ENCODE measurements at places on chromosomes 2 and 18.
A peak's percentile ranks its signal among the peaks of the same experiment; 100 is the strongest.

DNA sequence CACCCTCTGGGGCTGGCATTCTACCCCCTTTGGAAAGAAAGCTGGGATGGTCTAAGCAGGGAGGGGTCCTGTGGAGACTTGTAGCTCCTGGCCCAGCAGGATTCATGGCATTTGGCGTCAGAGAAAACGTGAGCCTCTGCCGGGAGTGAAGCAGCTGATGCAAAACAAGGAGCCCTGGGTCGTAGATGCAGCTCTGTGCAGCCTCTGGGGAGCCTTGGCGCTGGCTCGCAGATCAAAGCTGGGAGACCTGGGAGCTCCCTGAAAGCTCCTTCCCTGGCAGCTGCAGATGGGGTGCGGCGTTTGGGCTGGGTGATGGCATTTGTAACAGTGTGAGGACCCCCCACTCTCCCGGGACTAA is 148.3 kb downstream of the KLHL29 start:
- DNase-seq: no peak

- DNase-seq: no peak
Measured at GRCh38 chr2:156077041-156077742, 255.3 kb downstream of the NR4A2 start.

GRCh38 chr2:155209696-155210450 is 511.4 kb downstream of the KCNJ3 start:
- DNase-seq: no peak

DNA sequence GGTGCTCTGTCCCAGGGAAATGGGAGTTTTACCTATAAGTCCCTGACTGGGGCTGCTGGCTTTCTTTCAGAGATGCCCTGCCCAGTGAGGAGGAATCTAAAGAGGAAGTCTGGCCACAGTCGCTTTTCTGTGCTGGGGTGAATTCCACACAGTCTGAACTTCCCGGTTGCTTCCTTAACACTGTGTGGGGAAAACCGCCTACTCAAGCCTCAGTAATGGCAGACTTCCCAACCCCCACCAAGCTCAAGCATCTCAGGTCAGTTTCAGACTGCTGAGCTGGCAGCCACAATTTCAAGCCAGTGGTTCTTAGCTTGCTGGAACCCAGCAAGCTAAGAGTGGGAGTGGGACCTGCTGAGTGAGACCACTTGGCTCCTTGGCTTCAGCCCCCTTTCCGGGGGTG is 54.9 kb downstream of the NUP35 start:
- DNase-seq: no peak

- peak; percentile 37 for DNase-seq
Measured at GRCh38 chr2:24054366-24055010, 4.9 kb downstream of the FKBP1B start.

DNA sequence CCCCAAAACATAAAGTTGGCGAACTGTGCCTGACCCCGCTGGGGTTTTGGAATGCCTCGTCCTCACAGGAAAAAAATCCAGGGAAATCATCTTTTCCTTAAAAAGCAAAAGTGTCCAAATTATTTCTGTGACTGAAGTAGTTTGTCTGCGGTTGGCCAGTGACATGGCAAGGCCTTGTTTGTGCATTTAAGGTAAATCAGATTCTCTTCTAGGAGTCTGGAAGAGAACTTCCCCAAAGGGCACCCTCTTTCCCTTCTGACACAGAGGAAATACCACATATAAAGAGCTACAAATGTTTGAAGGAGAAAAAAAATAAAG is 737 bp upstream of the CYB5A start:
- no peak for DNase-seq

- no peak for DNase-seq
Measured at GRCh38 chr2:211281430-211282073, 725.2 kb downstream of the CPS1 start.

GRCh38 chr2:239896075-239896474 is 129.1 kb downstream of the NDUFA10 start:
- no peak for DNase-seq

DNA sequence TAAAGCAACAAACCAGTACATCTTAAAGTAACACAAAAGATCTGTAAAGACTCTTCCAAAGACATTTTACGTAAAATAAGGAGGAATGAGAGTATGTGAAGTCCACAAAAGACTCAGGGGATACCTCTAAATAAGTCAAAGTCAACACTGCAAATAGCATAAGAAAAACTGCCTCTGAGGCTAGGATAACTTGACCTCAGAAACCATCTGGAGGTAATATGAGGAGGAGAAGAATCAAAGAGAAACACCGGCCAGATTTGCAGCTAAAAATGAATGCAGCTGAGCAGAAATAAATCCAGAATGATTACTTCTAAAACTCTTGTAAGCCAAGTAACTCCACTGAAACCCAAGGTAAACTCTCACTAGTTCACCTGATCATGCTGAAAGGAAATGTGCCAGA is 52.2 kb upstream of the ERMN start:
- DNase-seq: no peak

- DNase-seq: no peak
Measured at GRCh38 chr2:40403233-40403836, 48.6 kb downstream of the SLC8A1 start.

GRCh38 chr18:7541835-7542234 is 25.3 kb upstream of the PTPRM start:
- DNase-seq: no peak

- DNase-seq: no peak
Measured at GRCh38 chr18:46274266-46274665, 170.1 kb downstream of the HAUS1 start.

GRCh38 chr2:238513346-238513745 is 86.6 kb downstream of the ASB1 start:
- DNase-seq: peak; percentile 63

- DNase-seq: no peak
Measured at GRCh38 chr2:112144966-112145365, 6.8 kb downstream of the FBLN7 start.

DNA sequence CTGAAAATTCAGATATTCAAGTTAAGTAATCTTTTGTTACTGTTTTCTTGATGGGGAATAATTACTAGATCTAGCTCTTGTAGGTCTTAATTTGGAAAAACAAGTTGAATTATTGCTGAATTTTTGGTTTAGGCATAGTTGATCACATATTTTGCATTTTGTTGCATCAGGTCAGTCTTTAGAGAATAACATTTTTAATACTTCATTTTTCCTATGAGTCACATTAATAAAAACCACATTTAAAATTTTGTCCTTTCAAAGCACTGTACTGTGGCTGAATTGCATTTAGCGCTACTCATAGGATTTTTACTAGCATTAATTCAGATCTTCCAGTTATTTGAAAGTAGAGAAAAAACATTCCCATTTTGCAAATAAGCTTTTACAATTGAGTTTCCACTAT is 23.2 kb downstream of the MAP4K4 start:
- DNase-seq: no peak

- DNase-seq: no peak
Measured at GRCh38 chr2:38438133-38438882, 61.2 kb upstream of the ATL2 start.

- DNase-seq: no peak
Measured at GRCh38 chr2:10704034-10704594, 14.3 kb upstream of the NOL10 start.

- no peak for DNase-seq
Measured at GRCh38 chr18:24616653-24617052, 156.2 kb downstream of the HRH4 start.

DNA sequence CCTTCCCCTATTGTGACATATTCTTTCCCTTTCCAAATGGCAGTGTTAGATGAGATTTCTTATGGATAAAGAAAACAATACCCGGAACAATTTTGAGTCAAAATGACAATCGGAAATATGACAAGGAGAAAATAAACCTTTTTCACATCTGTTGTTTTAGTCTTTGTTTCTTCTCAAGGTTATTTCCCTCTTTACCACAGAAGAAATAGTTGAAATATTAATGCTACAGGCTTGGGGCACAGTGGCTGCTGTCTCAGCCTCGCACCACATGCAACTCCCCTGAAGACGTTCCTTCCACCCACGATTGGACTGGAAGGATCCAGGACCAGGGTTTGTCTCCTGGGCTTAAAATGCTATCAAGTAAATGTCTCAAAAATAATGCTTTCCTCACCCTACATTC is 77.6 kb downstream of the FHOD3 start:
- no peak for DNase-seq

DNA sequence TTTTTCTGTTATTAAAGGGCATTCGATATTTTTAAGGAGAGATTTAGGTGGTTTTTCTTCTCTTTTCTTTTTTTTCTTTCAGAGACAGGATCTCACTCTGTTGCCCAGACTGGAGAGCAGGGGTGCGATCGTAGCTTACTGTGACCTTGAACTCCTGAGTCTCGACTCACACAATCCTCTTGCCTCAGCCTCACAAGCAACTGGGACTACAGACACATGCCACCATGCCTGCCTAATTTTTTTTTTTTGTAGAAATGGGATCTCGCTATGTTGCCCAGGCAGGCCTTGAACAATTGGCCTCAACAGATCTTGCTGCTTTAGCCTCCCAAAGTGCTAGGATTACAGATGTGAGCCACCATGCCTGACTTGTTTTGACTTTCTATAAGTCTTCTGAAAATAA is 26.3 kb downstream of the PMAIP1 start:
- no peak for DNase-seq
